GM19239 (cell line): ENCODE measurements at places on chromosomes 16 and 17.

DNA sequence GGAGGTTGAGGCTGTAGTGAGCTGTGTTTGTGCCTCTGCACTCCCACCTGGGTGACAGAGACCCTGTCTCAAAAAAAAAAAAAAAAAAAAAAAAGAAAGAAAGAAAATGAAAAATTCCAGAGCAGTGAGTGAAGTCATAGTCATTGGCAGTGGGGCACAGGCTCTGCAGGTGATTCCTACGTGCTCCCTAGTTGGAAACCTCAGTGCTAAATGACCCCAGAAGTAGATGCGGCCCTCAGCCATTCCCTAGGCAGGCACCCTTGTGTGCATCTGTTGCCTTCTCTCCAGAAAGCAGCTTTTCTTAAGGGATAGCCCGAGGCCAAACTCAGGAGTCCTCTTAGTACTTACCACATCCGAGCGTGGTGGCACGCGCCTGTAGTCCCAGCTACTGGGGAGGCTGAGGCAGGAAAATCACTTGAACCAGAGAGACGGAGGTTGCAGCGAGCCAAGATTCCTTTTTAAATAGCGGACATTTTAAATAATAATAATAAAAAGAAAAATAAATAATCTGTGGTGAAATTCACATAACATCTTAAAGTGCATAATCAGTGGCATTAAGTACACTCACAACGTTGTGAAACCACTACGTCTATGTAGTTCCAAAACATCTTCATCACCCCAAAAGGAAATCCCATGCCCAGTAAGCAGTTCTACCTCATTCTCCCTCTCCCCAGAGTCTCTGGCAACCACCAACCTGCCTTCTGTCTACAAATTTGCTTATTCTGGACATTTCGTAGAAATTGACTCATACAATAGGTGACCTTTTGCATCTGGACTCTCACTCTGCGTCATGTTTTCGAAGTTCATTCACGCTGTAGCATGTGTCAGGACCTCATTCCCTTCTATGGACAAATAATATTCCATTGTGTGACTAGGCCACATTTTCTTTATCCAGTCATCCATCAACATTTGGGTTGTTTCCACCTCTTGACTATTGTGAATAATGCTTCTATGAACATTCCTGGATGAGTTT, 12.5 kb upstream of the SPHK1 start:
- no peak for DNase-seq

GRCh38 chr17:79393358-79394052, 217.3 kb downstream of the RBFOX3 start:
- peak; percentile 81 for DNase-seq

GRCh38 chr16:48386559-48387312, 1.5 kb upstream of the SIAH1 start:
- DNase-seq = no peak

- no peak for DNase-seq
Observed at GRCh38 chr17:34254651-34255380, at the start of gene CCL2. TSS of gene CCL2 (plus strand) at chr17:34255285. CDS start at chr17:34255350, 65 bp downstream.

DNA sequence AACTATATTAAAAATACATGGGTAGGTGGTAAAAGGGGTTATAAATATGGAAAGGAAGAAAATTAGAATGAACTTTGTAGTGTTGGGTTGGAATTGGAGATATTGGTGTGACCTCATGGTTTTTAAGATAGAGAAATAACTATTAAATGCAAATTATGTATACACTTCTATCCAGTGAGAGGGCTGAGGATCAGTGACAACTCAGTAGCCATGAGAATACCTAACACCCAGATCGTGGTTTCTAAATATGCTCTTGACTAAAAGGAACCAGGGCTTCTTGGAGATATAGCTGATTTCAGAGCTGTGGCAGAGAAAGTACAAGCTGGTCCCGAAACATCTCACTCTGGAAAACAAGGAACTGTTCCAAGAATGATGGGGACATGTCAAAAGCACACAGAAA, 44.4 kb downstream of the SLC6A4 start:
- DNase-seq = no peak

DNA sequence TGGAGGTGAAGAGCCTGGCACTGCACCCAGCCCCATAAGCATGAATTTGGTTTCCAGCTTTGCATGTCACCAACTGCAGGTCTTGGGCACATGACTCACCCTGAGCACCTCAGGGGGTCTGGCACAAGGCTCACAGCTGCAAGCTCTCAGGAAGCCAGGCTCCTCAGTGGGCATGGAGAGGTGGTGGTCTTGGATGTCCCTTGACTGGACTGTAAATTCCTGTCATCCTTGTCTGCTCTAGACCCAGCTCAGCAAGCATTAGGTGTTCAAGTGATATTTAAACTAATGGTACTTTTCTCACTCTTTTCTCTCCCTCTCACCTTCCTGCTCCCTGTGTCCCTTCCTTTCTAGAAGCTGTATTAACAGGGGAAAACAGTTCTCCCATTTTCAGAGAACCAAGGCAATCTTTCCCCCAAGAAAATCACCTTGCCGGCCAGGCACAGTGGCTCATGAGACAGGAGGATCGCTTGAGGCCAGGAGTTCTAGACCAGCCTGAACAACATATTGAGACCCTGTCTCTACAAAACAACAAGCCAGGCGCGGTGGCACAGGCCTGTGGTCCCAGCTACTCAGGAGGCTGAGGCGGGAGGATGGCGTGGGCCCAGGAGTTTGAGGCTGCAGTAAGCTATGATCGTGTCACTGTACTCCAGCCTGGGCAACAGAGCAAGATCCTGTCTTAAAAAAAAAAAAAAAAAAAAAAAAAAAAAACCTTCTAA, 5.1 kb upstream of the KIFC3 start:
- DNase-seq = no peak

DNA sequence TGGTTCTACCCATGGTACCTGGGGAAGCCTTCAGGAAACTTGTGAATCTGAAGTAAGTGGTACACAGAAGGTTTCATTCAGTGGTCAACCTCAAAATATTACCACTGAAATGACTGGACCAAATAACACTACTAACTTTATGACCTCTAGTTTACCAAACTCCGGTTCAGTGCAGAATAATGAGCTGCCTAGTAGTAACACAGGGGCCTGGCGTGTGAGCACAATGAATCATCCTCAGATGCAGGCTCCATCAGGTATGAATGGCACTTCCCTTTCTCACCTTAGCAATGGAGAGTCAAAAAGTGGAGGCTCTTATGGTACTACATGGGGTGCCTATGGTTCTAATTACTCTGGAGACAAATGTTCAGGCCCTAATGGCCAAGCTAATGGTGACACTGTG, 55.9 kb upstream of the SLC5A11 start:
- DNase-seq = no peak

- no peak for DNase-seq
Observed at GRCh38 chr16:17488506-17488905, 17.7 kb upstream of the XYLT1 start.

DNA sequence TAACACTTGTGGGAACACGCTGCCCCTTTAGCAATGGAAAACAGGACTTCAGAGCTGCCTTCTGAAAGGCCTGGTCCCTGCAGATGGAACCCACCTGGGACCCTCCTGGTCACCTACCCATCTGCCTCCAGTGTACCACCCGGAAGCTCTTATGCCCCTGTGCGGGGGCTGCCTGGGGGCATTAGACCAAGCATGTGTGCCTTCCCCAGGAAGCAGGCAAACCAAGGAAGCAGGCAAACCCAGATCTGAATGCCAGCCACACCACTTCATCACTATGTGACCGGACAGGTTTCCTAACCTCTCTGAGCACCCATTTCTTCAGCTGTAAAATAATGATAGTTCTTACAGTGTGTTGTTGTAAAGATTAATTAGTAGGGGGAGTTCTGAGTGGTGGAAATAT, 20.8 kb upstream of the LRRC37A3 start:
- no peak for DNase-seq

GRCh38 chr16:81432937-81433557, 11.6 kb upstream of the CMIP start:
- no peak for DNase-seq
